ENCODE measurements at places on chromosomes 6 and 20.

GRCh38 chr6:10763006-10763405, 15.4 kb downstream of the TMEM14B start:
- DNase-seq, result no peak

DNA sequence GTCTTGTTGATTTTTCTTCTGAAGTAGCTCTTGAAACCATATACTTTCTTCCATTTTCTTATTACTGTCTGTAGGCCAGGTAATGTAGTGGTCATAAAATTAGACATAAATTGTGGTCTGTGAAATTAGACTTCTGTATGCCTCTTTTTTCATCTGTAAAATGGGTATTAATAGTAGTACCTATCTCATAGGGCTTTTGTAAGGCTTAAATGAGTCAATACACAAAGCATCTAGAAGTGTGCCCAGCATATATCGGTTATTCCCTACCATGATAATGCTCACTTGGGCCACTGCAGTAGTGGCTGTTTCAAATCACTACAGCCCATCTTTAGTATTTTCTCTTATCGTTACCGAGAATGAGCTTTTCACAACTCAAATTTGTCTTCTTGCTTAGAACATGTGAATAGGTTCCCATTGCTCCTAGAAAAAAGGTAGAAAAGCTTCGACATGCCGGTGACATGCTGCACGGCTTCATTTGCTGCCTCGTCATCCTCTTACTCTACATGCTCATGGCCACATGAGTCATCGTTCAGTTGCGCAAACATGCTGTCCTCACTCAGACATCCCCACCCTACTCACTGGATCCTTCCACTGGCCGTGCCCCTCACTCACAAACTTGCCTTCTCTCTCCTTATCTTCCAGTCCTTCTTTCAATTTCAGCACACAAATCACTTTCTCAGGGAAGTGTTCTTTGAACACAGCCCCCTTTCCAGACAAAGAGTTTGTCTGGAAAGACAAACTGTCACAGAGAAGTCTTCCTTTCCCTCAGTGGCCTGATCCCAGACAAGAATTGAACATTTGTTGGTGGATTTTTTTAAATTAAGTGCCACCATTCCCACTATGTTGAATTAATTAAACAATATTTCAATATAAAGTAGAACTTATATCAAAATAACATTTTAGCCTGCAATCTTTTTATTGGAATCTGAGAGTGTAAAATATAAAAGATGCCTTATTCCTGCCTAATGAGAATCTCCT, 32.2 kb upstream of the ERVFRD-1 start:
- DNase-seq, result no peak

- no peak for DNase-seq
These were observed 132.0 kb downstream of the CDK19 start for GRCh38 chr6:110683241-110683640.

DNA sequence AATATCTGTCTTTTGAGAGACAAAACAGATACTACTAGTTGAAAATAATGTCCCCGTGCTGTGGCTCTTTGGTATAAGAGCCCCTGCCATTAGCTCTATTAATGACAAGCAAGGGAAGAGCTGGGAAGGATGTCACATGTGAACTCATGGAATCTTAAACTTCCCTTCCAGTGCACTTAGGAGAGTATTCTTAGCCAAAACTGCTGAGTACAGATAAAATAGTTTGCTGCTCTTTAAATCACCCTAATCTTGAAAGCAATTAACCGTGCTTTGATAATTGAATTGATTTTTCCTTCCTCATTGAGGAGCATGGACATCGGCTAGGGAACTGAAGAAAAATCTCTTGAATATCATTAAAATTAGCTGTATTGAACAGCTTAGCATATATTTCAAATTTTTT, 91.7 kb downstream of the SLC35B3 start:
- no peak for DNase-seq

DNA sequence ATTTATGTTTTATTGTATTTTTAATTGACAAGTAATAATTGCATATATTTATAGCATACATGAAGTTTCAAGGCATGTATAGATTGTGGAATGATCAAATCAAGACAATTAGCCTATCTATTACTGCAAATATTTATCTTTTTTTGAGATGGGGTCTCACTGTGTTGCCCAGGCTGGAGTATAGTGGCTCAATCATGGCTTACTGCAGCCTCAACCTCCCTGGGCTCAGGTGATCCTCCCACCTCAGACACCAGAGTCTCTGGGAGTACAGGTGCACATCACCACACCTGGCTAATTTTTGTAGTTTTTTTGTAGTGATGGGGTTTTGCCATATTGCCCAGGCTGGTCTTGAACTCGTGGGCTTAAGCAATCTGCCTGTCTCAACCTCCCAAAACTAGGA, 16.2 kb upstream of the FUCA2 start:
- no peak for DNase-seq

GRCh38 chr20:20761301-20761700, 48.9 kb upstream of the RALGAPA2 start:
- peak; percentile 2 for DNase-seq

DNA sequence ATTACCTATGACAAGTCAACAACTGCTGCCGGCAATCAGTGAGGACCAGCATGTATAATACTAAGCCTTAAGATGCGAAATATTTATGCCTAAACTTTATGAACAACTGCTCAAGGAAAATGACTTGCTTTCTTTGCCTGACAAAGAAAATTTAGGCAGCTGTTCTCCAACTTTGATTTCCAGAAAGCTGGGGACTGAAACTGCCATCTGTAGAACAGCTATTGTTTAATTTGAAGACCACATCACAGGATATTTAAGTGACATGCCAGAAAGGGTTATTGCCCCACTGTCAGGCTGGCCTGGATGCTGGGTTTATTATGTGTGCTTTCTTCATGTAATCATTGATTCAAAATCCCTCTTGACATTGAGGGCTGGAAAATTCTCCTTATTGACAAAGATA, 153.9 kb upstream of the ENPP5 start:
- DNase-seq, result no peak

GRCh38 chr6:10402648-10403311, 12.1 kb downstream of the TFAP2A start:
- DNase-seq, result no peak

- DNase-seq, result no peak
These were observed 229.8 kb upstream of the SASH1 start for GRCh38 chr6:148112851-148113319.

- DNase-seq, result no peak
These were observed 787 bp upstream of the CARMIL1 start for GRCh38 chr6:25278261-25278913.

DNA sequence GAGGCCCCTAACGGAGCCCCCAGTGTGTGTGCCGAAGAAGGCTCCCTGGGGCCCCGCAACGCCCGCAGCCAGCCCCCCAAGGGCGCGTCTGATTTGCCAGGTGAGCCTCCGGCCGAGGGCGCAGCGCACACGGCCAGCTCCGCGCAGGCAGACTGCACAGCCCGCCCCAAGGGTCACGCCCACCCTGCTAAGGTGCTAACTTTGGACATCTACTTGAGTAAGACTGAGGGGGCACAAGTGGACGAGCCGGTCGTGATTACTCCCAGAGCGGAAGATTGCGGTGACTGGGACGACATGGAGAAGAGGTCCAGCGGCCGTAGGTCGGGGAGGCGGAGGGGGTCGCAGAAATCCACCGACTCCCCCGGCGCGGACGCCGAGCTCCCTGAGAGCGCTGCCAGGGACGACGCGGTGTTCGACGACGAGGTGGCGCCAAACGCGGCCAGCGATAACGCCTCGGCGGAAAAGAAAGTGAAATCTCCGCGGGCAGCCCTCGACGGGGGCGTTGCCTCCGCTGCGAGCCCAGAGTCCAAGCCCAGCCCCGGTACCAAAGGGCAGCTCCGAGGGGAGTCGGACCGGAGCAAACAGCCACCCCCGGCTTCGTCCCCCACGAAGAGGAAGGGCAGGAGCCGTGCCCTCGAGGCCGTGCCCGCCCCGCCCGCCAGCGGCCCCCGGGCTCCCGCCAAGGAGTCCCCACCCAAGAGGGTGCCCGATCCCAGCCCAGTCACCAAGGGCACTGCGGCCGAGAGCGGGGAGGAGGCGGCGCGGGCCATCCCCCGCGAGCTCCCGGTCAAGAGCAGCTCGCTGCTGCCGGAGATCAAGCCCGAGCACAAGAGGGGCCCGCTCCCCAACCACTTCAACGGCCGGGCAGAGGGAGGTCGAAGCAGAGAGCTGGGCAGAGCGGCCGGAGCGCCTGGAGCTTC, 117.0 kb downstream of the RTN4IP1 start:
- DNase-seq, result no peak

- no peak for DNase-seq
These were observed 14.8 kb downstream of the TRIM31 start for GRCh38 chr6:30097902-30098768.

- no peak for DNase-seq
These were observed 77.1 kb downstream of the LMBRD1 start for GRCh38 chr6:69719602-69720193.

Measured in GDM1 (cell line).